ENCODE measurements at places on chromosomes 7 and 10.

DNA sequence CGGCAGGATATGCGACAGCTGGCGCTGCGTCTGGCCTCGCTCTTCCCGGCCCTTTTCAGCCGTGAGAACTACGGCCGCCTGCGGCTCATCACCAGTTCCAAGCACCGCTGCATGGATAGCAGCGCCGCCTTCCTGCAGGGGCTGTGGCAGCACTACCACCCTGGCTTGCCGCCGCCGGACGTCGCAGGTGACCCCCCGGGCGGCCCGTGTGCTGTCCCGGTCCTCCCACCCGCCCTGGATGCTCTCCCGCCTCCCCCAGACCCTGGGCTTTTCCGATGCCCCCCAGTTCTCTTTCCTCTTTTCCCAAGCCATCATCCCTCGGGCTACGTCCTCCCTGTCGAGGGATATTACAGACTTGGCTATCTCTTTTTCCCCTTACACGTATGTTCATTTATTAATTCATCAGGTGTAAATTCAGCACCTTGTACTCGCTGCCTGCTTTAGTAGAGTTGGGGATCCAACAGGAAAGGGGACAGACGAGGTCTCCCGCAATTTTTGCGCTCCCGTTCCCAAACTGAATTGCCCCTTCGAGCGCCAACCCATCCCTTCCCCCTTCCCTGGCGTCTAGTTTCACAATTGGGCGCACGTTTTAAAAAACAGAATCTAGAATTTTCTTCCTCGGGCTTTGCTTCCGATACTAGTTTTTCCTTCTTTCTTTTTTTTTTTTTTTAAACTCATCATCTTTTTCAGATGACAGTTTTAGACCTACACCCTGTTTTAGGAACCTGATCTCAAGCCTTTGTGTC lies 846 bp downstream of the MINPP1 start:
- peak; percentile 63 for DNase-seq

DNA sequence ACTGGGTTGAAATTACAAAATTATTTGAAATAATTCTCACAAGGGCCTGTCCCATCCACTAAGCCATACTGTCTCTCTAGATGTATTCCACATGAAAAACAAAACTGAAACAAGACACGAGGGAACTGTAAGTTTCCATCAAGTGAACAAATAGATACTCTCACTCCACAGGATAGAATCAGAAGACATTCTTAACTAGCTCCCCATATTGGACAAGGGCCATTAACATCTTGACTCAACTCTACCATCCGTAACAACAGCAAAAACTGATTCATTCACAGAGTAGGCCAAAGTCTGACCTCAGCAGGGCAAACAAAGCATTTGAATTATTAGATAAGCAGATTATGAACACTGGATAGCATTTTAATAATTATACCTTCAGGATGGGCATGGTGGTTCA lies 29.1 kb downstream of the UBE2H start:
- no peak for DNase-seq

DNA sequence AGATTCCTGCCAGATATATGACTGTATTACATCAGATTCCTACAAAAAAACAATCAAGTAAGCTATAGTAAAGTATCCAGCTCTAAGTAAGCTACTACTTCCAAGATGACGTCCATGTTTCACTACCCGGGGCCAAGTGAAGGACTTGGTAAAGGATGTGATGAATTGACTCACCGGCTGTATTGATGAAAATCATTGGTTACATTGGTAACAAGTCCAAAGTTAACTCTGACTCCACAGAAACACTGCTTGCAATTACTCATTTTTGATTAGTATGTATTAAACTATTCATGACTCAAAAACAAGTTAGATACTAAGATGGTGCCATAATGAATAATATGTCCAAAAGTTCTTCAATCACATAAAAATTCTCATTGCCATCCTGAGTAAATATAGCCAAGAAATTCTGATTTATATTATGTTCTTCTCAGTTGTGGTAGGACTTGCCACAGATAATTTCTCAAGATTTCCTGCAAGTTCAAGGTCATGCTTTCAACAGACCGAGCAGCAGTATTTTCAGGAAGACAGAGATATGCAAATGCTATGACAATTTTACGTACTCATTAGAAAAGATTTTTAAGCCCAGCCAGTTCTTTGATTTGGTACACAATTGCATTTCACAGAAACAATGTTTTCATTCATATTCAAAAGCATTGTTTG lies 12.6 kb upstream of the DNAJC1 start:
- DNase-seq, result no peak

DNA sequence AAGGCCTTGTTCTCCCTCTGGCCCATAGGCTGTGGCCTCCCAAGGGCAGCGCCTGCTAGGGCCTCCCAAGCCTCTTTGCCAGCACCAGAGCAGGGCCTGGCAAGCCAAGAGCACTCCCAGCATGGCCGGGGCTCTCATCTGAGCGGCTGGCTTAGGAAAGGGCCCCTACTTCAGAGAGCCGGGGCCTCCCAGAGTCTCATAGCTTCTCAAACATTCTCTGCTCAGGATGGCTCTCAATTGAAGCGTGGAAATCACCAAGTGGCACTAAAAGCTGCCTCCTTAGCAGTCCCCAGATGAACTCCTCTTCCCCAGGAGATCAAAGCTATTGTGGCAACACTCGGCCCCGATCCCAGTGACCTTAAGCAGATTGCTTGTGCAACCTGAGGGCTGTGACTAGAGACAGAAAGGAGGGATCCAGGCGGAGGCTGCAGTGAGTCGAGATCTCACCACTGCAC lies 69.4 kb downstream of the FAM53B start:
- DNase-seq, result no peak

DNA sequence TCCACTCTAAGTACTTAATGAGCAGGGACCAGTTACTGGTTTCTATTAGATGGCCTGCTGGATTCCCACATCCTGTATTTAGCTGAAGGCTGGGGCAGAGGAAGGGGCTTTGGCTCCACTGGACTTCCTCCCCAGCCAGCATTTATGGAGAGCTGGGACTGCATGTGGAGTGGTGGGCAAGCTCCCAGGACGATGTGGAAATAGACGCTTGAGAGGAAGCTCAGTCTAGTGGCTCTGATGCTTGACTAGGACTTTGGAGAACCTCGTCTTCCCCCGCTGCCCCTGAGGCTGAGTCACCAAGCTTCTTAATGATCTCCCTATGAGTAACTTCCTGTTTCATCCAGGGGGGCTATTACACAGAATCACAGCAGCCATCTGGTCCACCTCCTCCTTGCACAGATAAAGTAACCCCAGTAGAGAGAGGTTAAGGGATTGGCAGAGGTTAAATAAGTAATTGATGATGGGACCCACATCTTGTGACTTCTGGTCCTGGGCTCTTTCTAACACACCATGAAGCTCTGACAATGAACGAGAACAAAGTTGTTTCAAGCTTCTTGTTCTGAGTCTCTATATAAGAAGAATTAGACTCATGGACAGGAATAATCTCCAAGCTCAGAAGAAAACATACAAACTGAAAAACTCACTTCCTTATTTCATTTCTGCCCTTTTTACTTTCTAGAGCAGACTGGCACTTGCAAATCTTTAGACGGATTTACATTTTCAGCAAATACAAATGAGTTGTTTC lies 126.2 kb downstream of the PRPF18 start:
- DNase-seq, result peak; percentile 31

- no peak for DNase-seq
Measured at GRCh38 chr7:26534649-26535482, 243.2 kb downstream of the SNX10 start.

DNA sequence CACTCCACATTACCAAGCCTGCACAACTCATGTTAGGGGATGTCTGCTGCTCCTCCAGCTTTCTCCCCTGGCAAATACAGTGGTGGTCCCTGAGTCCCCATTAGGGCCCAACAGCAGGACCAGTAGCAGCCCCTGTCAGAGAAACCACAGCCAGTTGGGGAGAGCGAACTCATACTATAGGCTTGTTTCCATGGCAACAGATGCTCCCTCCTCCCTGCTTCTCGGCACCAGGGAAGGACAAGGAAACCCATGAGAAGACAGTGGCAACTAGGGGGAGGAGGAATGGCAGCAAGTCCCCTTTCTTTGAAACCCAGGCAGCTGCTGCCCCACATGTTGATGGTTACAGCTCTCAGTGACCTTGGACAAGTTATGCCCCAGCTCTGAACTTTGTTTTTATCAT lies 326.4 kb downstream of the KCNMA1 start:
- DNase-seq, result no peak

- DNase-seq, result no peak
Measured at GRCh38 chr7:40507166-40507565, 372.4 kb downstream of the SUGCT start.

GRCh38 chr10:67803588-67804394 lies 34.2 kb downstream of the DNAJC12 start:
- DNase-seq, result no peak

DNA sequence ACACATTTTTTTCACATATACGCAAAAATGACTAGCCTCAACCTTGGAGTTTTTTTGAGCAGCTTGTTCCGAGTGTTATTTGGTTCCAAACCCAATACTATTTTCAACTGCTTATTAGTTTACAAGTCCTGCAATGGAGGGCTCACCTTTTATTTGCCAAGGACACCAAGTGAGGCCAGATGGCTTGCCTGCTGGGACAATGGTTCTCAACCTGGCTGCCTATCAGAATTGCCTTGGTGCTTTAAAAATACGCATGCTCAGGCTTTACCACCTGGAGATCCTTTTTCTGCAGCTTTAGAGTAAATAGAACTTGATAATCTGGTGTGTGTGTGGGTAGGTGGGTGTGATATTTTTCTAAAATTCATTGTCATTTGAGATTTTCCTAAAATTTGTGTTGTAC lies 276.8 kb downstream of the MTERF1 start:
- no peak for DNase-seq

- DNase-seq, result no peak
Measured at GRCh38 chr7:150412518-150413488, 33.7 kb downstream of the ZNF775 start.

DNA sequence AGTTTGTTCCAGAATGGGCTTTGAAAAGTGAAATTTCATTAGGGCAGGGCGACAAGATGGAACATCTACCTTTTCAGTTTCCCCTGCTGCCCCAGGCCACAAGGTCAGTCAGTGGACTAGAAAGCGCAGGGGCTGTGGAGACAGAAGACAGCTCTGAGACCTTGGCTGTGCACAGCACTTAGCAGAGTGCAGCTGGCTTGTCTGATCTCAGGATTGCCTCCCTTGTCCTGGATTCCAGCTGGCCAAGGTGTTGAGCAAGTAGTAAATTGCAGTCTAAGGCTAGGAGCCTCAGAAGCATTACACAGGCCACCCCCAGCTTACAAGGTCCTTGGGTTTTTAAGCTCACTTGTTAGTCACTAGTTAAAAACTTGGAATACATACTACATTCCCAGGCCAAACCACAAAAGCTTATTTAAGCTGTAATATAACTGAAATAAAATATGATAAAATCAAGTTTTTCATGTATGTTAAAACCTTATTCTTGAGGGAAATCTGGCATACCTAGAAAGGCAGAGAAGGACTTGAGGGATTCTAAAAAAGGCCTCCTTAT lies 67.3 kb upstream of the NPY start:
- no peak for DNase-seq

DNA sequence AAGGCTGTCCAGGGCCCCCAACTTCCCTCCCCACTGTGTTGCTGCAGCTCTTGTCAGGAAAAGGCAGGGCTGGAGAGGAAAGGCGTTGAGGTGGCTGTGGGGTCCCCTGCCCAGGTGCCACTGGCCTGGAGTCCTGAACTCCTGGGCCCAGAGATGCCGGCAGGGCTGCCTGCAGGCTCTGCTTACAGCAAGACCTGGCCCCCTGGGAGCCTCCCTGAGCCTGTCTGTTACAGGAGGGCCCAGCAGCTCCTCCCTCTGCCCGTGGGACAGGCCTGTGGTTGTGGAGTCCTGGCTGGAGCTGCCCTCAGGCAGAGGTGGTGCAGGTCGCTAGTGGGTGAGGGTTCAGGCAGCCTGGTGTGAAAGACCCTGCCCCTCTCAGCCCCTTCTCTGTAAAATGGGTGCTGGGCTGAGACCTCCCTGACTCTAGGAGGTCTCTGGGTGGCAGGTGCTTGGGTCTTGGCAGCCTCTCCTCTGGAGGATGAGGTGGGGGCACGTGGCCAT lies 9.9 kb downstream of the ANTXRL start:
- DNase-seq, result no peak

GRCh38 chr10:23314835-23315239 lies 29.8 kb downstream of the C10orf67 start:
- peak; percentile 32 for DNase-seq

GRCh38 chr7:39613577-39613976 lies 9.8 kb upstream of the RALA start:
- DNase-seq, result no peak

- peak; percentile 50 for DNase-seq
Measured at GRCh38 chr7:27130540-27131389, at the start of gene HOXA4. Gene HOXA4, minus strand, starts transcription at chr7:27130757. Its CDS starts 24 bp downstream, at chr7:27130733.

DNA sequence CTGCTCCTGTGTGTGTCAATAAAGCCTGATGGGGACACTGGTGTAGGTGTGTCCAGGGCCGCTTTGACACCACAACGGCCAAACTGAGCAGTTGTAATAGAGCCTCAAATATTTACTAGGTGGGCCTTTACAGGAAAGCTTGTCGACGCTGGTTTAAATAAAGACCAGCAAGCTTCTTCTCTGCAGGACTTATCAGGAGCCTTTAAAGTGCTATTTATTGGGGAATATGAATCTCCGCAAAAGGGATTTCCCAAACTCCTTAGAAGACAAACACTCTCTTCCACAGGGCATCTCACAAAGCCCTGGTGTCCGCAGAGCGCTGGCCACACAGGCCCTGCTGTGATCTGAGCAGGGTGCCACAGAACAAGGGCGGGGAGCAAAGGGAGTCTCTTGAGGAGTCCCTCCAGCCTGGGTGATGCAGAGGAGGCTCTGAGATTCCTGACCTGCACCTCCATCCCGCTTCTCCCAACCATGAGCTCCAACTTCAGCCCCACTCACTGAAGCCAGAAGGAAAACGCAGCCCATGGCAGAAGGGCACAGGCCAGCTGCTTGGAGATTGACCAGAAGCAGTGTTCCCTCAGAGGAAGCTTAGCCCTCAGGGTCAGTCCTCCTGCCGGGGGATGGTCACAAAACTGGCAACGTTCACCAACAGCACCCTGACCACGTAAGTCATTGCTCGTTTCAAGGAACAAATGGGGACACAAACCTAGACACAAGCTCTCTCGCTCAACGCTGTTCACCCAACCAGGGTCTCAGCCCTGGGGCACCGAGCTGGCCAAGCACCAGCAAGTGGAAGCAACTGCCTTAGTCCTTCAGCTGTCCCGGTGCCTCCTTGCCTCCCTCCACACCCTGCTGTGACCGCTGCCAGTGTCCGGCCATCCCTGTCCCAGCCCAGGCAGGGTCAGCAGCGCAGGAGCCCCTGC lies 129.5 kb downstream of the OAT start:
- DNase-seq, result no peak

DNA sequence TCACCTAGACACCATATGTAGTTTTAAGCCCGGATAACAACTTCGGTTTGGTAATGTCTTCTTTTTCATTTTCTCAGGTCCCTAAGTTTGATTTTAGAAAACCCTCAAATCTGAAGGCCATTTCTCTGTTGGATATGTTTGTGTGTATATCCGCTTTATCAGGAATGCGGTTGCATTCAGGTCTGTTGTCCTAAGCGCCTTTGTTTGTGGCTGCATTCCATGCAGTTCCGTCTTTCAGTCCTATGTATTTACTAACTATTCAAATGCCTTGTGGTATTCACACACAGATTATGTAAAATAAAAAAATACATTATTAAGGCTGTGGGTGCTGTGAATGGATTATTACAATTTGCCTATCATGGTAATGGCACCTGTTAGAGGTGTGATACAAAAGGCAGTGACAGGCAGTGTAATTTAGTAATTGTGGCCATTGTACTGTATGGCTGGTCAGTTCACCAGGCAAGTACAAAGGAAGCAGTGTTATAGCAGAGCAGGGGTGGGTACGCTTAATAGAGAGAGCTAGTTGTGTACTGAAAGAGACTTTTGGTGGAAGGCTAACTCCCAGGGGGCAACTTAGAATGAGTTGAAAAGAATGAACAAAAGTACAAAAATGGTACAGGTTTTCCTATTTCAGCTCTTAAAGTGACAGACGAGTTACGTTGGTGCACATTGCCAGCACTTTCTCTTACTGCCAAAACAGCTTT lies 136.4 kb downstream of the VTI1A start:
- DNase-seq, result no peak

All from CD8-positive, alpha-beta T cell (primary cell).